ENCODE measurements at places on chromosomes 1 and 21.

DNA sequence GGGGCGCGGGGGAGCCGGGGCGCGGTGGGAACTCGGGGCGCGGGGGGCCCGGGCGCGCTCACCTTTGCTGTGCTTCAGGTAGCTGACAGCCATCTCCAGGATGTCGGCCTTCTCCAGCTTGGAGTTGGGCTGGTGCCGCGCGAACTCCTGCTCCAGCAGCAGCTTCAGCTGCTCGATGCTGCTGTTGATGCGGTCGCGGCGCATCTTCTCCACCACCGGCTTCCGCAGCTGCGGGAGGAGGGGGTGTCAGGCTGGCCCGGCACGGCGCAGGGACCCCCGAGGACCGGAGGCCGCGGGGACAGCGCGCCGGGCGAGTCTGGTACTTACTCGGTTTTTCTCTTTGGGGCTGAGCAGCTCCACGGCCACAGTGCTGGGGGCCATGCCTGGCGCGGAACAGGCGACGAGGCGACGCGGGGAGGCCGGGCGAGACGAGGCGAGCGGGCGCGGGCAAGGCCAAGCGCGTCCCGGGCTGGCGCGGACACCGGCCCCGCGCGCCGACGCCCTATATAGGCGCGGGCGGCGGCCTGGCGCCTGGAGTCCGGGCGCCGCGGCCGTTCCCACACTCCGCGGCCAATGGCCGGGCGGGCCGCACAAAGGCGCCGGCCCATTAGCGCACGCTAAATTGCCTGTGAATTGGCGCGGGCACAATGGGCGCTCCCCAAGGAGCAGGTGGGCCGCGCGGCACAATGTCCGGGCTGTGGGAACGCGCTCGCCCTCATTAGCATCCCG lies at the start of gene HES5:
Gene HES5 (minus strand): TSS at position 480 of the 729 bp plus-strand sequence. CDS start 99 bp downstream, at position 381.
- DNase-seq, result no peak

GRCh38 chr1:164602480-164603093 lies 43.6 kb downstream of the PBX1 start:
- DNase-seq, result no peak

DNA sequence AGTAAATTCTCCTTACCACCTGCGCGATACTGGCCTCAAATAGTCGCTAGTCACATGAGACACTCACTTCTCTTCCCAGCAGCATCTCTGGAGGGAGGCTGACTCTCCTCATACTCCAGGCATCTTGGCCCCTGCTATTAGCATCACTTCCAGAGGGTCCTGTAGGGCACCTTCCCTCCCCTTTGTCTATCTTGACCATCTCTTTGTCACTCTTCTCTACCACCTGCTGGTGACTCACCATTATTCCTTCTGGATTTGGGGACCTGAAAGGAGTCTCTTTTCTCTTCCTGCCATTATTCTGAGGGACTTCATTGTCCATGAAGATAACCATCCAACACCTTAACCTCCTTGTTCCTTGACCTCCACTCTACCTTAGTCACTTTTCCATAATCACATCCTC lies 31.7 kb upstream of the GPR37L1 start:
- no peak for DNase-seq

- no peak for DNase-seq
Measured at GRCh38 chr1:66386712-66387111, 147.2 kb upstream of the SGIP1 start.

DNA sequence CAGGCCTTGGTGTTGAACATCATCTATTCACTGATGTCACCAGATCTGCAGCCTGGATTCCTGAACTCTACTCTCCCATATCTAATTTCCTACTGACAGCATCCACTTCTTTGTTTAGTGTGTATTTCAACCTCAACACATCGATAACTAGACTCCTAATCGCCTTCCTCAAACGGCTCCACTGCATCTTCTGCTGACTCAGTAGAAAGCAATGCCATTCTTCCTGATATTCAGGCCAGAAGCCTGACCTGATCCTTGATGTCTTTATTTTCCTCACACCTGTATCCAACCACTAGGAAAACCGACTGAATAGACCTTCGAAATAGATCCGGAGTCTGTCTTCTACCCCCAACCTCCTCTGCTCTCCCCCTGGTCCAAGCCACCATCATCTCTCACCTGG lies 466.9 kb downstream of the PCP4 start:
- no peak for DNase-seq
